ENCODE measurements at places on chromosomes 12 and 14. TPM values are rescaled to one million over a fixed set of nuclear protein-coding genes. Genes with fewer than 3 reads are reported as not detected.
A peak's percentile ranks its signal among the peaks of the same experiment; 100 is the strongest.

COCH gene
- total RNA-seq, result 2.8 TPM

NTF3 gene
- 1.6 TPM for total RNA-seq

SRRM4 gene
- total RNA-seq, result 0.31 TPM

CYP27B1 gene
- 0.10 TPM for total RNA-seq

INHBC gene
- total RNA-seq, result not detected

- DNase-seq, result no peak
Measured at GRCh38 chr12:131943389-131943788, 6.4 kb upstream of the EP400 start.

- peak; percentile 16 for DNase-seq
Measured at GRCh38 chr12:104866291-104866690, 91.8 kb downstream of the SLC41A2 start.

DNA sequence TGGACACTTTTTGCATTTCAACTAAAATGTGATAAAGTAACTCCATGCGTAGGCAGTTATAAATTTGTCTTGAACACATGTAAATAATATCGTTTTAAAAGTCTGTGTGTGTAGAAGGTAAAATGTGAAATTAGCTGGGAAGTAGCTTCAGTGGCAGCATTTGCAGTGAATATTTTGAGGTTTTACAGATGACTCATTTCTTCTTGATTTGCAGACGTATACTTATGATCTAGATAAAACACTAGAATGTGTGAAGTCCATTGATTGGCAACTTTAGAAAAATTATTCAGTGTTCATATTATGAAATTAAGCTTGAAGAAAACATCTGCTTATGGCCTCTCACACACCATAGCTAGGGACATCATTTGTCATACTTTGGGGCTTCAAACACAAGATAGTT is 788.6 kb upstream of the NOVA1 start:
- DNase-seq, result no peak

- DNase-seq, result no peak
Measured at GRCh38 chr12:75859868-75860267, 171.7 kb downstream of the PHLDA1 start.

- no peak for DNase-seq
Measured at GRCh38 chr12:71799106-71799505, 40.5 kb upstream of the TBC1D15 start.

Measured in tongue (tissue), 3 donors.